ENCODE measurements at places on chromosomes 5 and 9.

- DNase-seq = no peak
Measured at GRCh38 chr5:171625646-171626045, 160.0 kb upstream of the SMIM23 start.

GRCh38 chr5:128083811-128084227 is 253 bp downstream of the SLC12A2 start:
- DNase-seq = no peak

DNA sequence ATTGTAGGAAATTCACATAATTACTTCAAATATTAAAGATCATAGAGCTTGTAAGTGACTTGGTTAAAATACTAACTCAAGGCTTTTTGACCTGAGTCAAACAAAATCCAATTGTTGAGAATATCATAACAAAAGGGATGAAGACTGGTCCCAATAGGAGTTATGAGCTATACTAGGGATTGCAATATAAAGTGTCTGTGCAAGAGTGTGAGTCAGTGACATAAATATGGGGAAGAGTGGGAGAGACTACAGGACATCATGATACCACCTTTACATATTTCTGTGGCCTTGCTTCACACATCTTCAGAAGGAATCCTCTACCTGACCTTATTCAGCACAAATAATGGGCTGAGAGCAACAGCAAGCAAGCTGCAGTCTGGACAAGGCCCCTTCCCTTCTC is 180.9 kb upstream of the SLC24A2 start:
- no peak for DNase-seq

DNA sequence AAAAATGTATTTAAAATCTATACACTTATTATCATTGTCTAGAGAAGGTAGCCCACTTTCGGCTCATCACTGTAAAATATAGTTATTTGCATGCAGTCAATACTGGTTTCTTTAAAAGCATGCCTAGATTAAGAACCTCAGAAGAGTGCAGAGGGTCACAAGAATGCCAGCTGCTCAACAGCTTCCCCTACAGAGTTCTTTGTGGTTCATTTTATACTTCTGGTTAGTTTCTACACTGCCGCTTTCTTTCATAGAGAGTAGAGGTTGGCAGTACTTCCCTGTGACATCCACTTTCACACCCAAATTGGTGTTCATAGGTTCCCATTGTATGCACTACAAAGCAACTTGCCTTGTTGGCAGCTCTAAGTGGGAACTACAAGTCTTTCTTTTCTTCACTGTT is 137.3 kb downstream of the KIAA0825 start:
- no peak for DNase-seq

DNA sequence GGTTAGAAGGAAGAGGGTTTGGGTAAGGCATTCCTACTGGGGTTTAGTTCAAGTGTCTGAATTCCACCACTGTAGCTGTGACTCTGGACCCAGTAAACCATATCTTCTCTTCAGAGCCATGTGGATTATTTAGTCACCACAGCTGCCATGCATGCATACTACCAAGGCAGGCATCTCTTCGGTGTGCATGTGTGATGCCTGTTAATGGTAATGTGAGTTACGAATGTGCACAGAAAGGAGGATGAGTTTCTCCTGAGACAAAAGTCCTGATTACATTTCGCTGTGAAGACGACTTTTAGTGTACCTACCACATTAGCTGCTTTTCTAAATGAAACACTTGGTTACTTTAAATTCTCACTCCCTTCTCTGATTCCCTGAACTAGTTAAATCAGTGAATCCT is 9.3 kb downstream of the PBX3 start:
- no peak for DNase-seq

- no peak for DNase-seq
Measured at GRCh38 chr9:92276331-92277032, 17.0 kb downstream of the IARS1 start.

- no peak for DNase-seq
Measured at GRCh38 chr5:151092762-151093161, 11.9 kb upstream of the TNIP1 start.

- no peak for DNase-seq
Measured at GRCh38 chr9:124290053-124290591, 32.4 kb downstream of the NEK6 start.

DNA sequence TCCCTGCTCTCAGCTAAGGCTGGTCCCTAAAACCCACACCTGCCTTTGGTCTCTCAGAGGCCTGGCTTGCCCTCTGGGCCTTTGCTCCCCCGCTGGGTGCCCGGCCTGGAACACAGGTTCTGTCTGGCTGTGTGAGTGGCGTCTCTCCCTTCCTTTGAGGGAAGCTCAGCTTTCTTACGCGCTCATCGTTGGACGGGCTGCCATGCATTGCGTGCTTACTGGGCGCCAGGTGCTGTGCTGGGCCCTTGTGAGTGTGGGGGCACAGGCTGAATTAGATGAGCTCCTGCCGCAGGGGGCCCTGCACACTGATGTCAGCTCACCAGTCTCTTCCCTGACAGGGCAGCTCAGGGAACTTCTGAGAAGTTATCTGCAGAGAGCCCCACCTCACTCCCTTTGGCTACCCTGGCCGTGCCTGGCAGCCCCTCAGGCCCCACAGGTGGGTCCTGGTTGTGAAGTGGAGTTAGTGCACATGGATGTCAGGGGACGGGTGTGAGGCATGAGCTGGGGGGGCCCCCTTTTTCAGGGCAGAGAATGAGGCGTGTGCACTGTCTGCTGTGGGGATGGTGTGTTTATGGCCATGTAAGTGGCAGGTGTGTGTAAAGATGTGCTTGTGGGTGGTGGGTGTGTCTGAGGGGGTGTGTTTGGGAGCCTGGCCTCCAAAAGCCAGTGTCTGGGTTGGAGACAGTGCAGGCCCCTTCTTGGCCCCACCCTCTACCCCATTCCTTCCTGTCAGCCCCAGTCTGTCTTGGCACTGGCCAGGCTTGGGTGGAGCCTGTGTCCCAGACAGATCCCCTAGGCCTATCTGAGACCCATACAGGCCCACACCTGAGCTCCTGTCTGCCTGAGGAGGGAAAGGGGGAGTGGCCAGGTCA is 7.5 kb upstream of the RMND5B start:
- no peak for DNase-seq

- DNase-seq = no peak
Measured at GRCh38 chr5:91643797-91644196, 260.7 kb upstream of the ARRDC3 start.

DNA sequence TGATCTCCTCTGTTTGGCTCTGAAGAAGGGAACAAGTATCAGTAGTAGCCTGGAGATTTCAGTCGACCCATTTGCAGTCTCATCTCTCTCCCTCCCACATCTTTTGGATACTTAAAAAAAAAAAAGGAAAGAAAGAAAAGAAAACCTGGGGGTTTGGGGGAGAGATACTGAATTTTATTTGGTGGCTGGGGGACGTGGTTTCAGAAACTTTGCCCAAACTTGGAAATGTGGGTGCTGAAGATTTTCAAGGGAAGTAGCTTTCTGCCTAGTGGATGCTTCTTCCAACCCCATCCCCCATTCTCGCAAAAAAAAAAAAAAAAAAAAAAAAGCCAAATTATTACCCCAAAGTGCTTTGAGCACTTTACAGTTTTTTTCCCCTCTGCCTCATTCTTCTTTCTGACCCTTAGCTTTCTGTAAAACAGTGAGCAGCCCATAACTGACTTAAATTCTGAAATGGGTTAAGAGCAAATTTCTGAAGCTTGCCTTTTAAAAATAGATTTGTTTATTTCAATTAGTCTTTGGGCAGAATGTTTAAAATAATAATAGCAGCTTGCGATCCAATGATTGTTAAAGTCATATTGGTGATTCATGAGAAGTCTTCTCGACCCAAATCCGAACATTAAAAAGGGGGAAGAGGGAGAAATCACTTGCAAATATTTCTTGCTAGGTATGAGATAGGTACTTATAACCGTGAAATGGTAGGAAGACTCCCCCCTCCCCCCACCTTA is 894 bp downstream of the FST start:
- no peak for DNase-seq

DNA sequence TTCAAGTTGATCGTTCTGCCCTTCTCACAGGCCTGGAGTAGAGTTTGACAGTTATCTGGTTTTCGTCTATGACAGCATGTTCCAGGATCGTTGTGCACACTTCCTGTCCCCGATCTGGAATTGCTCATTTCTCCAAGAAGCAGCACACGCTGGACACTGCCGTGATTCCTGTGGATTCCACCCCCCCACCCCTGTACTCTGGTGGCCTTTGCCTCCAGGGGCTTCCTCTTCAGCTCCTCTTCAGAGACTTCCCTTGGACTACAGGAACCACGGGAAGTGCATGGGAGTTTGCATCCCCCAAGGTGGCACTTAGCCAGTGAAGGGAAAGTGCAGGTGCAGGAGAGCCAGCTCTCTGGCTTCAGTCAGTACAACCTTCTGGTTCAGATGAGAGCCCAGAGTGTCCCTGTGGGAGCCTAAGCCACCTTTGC is 160.7 kb downstream of the CACNA1B start:
- no peak for DNase-seq

GRCh38 chr9:9492506-9492905 is 1120.3 kb downstream of the PTPRD start:
- no peak for DNase-seq

DNA sequence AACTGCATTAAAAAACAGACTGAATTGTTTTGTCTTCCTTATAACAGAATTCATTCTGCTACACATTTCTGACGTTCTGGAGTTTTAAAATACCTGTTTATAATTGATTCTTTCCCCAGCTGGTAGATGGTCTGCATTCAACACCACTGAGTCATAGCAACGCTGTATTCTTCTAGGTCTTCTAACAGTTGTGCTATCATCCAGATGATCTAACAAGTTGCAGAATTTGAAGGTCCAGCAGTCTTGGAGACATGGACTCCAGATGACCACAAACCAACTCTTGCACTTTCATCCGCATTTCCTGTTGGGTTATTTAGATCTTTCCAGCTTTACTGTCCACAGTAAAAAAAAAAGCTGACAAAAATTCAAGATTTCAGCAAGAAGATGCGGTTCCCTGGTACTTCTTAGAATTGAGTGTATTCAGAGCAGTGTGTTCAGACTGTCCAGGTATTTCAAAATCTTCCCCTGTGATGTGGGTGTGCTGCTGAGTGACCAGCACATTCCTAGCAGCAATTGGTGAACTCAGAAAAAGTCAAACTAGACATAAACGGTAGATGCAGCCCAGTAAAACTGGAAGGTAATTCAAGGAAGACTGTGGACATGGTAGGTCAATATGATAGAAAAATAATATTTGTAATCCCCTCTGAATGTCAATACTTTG is 50.2 kb downstream of the CSNK1A1 start:
- DNase-seq = no peak

DNA sequence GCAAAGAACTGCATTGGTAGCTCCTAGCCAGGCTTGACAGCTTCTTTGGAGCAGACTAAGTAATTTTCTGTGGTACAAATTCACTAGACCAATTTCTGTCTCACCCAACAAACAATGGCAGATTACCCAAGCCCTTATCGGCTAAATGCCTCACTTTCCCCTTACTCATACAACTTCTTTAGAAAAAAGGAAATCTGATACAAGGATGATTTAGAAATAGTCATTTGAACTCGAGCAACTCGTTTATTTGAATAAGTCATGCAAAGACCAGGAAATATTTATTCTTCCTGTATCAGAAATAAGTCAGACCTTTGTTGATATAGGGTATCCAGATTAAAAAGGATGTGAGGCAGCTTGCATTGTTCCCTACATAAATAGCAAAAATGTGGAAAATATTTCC is 170.4 kb upstream of the CDH6 start:
- no peak for DNase-seq

DNA sequence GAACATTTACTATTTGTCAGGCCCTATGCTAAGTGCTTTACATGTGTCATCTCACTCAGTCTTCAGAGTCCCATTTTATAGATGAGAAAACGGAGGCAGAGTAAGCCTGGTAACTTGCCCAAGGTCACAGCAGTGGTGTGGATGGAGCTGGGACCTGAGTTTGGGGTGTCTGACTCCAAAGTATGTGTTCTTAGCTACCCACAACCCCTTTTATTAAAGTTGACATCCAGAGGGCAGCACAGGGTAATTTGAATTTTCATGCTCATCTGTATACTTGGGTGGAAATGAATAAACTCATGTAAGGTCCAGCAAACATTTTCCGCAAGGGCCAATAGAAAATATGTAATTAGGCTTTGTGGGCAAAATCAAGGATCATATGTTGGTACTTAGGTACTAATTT is 93.4 kb upstream of the SLC25A48 start:
- no peak for DNase-seq

GRCh38 chr9:130918101-130918825 is 20.8 kb downstream of the FIBCD1 start:
- DNase-seq = no peak
